ENCODE measurements at places on chromosomes 12 and 14.

DNA sequence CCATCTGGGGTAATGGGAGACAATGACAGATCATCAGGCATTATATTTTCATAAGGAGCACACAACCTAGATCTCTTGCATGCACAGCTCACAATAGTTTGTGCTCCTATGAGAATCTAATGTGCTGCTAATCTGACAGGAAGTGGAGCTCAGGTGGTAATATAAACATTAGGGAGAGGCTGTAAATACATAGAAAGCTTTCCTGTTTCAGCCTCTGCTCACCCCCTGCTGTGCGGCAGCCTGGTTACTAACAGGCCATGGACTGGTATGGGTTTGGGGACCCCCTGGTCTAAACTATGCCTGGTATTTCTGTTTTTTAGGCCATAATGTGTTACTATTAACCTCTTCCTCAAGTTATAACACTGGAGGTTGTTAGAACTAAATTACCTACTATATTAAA, 1373.7 kb downstream of the LRFN5 start:
- no peak for DNase-seq

GRCh38 chr12:39300799-39301198, 142.1 kb downstream of the KIF21A start:
- no peak for DNase-seq

- no peak for DNase-seq
These were observed 3.6 kb downstream of the PELI2 start for GRCh38 chr14:56121816-56122215.

GRCh38 chr12:53996240-53997203, 3.4 kb upstream of the HOXC9 start:
- no peak for DNase-seq

GRCh38 chr12:53775478-53776145, 23.8 kb upstream of the CISTR start:
- DNase-seq: no peak

DNA sequence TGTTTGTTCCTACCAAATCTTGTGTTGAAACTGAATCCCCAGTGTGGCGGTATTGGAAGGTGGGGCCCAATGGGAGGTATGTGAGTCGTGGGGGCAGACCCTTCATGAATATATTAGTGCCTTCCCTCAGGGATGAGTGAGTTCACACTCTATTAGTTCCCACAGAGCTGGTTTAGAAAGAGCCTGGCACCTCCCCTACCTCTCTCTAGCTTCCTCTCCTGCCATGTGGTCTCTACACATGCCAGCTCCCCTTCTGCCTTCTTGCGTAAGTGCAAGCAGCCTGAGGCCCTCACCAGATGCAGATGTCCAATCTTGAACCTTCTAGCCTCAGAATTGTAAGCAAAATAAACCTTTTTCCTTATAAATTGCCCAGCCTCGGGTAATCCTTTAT, 105.8 kb downstream of the SPTSSA start:
- peak; percentile 25 for DNase-seq
